Esophagus squamous epithelium (tissue), 5 donors: ENCODE measurements at places on chromosomes 3 and 15.
A peak's percentile ranks its signal among the peaks of the same experiment; 100 is the strongest.

- DNase-seq: no peak
Observed at GRCh38 chr3:182259579-182259978, 533.7 kb upstream of the ATP11B start.

GRCh38 chr3:10666621-10667020 is 149.4 kb upstream of the SLC6A11 start:
- DNase-seq: no peak

DNA sequence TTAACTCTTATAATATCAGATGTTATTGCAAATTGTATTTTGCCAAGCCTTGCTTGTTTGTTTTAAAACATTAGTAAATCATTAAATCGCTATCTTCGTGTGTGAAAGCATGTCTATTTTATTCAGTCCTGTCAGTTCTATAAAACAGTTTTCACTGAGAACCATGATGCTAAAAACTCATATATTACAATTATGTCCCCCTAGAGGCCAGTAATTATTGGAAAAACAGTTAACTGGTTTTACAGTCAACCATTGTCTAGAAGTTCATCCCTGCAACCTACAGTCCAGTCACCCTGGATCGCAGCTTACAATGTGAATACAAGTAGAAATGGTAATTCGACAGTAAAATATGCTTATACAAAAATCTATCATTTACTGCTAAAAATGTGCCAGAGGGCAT is 311.5 kb upstream of the ROBO2 start:
- DNase-seq: no peak

GRCh38 chr15:35548435-35548834 is 2.5 kb upstream of the DPH6 start:
- no peak for DNase-seq

DNA sequence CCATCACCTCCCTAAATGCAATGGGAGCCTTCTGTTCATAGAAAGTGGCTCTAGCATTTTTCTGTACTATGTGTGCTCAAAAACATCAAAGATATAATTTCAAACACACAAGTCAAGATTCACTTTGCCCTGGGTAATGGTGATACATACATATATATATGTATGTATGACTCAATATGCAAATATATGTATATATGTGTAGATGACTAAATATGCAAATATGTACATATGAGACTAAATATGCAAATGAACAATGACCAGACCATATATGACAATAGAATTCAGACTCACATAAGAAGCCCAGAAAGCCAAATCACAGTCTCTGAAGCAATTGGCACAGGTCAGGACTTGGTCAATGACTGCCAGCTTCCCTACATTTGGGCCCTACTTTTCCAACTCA is 36.9 kb upstream of the SNRK start:
- no peak for DNase-seq

GRCh38 chr3:137771401-137772213 is 7.5 kb downstream of the SOX14 start:
- DNase-seq: no peak

GRCh38 chr15:86300390-86301125 is 220.9 kb downstream of the AGBL1 start:
- DNase-seq: no peak

- no peak for DNase-seq
Observed at GRCh38 chr3:33430571-33430970, 9.6 kb downstream of the UBP1 start.

GRCh38 chr3:44510000-44510368 is 32.5 kb upstream of the ZNF445 start:
- no peak for DNase-seq

DNA sequence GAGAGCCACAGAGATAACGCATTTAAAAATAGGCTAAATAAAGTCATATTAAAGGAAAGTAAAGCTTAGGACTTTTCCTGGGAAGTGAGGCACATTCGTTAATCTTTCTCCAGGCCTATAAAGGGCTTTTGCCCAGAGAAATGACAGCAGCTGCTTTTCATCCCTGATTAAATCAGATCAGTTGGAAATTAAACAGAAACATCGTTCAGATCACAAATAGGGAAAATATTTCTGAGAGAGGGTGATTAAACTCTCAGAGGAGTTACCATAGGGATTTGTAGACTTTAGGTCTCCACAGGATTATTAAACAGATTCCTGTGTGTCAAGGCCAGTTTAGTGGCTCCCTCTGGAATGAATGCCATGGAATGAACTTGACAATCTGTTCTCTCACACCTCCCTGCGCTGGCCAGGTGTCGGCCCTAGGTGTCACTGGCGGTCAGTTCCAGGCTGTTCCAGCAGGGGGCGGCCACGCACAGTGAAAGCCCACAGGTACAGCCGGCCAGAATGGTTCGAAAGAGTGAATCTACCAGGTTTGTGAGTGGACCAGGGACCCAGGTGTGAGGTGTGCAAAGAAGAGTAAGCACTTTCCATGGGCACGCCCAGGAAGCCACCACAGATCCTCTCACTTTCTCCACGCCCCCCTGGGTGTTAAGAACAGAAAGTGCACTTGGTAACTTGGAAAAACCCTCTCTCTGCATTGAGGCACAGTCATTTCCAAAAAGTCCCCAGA is 253.0 kb upstream of the RASGRP1 start:
- peak; percentile 3 for DNase-seq

DNA sequence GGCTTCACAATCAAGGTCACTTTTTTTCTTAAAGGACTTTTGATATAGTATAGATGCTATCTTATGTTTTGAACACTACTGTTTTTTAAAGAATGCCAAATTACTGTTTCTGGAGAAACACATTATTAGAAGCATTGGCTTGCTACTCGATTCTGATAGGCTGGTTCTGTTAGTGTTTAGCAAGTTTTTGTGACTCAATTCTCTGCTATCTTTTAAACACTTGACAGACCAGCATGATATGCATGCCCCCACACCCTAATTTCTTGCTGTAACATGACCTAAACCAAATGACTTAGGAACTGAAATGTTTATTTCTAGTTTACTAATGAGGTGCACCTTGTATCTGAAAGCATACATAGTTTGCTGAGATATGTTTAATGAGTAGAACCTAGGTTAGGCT is 5.5 kb upstream of the IL20RB start:
- no peak for DNase-seq

GRCh38 chr3:13873818-13874217 is 6.1 kb downstream of the WNT7A start:
- no peak for DNase-seq

DNA sequence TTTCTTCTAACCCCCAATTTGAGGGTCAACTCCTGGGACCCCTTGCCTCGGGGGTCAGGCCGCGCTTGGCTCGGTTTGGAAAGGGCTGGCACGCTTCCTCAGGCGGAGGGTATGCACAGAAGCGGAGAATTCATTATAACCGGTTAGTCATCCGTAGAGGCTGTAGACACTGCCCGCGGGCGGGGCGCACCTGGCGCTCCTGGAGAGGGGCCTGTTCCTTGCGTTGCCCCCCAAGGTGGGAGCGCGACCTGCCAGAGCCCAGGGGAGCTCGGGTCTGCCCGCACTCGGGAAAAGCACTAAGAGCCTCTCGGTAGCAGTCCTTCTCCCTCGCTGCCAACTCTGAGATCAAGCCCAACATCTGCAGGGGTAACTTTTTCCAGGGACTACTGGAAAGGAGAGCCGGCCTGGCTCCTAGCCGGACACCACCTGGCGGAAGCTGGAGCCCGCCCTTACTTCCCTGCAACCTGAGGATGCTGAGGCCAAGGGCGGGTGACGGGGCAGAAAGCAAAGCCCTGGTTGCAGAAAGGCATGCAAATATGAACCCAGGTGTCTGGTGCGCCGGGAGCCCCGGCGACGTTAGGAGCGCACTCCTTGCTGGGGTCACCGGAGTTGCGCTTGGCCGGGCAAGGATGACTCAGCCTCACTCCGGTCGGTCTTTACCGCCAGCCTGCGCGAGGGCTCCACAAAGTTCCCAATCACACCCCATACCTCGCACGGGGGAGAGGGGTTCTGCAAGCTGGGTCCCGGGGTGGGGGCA is 1.5 kb upstream of the CACNA2D3 start:
- no peak for DNase-seq

DNA sequence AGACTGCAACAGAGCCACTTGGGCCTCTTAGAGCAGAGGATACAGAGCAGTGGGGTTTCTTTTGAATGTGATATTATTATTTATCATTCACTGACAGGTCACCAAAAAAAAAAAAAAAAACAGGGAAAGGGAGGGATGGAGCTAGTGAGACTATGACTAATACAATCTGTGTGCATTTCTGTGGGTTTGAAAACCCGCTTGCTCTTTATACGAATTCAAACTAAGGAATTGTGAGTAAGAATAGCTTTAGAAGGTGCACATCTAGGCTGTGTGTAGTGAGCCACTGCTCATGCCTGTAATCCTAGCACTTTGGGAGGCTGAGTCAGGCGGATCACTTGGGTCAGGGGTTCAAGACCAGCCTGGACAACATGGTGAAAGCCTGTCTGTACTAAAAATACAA is 186.6 kb upstream of the MANF start:
- no peak for DNase-seq

GRCh38 chr3:3280396-3280795 is 100.9 kb upstream of the CRBN start:
- DNase-seq: no peak

- DNase-seq: no peak
Observed at GRCh38 chr15:73026511-73027054, 25.7 kb upstream of the NEO1 start.

DNA sequence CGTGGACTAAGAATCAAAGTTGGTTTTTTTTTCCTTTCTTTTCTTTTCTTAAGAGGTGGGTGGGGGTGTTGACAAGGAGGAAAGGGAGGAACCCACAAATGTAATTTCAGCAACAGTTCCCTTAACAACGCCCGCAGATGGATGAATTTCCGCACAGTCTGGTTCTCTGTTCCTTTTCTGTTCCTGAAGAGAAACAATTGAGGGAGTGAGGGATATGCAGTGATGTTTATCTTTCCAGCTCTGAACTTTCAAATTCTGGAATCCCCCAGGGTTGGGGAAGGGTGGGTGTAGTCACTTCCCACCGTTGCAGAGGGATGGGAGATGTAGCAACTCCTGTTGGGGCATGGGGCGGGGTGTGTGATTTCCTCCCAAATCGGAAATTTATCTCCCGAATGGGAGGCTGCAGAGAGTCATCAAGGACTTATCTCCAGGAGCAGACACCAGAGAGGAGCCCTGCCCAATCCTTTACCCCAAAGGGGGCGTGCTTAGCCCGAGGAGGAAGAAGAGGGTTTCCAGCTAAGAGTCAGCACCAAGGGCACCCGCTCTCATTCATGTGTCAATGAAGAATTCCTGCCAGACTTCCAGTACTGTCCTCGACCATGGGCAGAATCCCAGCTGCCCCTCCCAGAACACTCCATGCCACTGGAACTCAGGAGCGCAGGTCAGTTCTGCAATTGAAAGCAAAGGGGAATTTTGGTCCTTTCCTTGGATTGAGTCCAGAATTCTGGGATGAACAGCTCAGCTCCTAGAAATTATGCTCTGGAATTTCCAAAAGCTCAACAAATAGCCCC is 35.0 kb upstream of the CFAP161 start:
- DNase-seq: no peak

DNA sequence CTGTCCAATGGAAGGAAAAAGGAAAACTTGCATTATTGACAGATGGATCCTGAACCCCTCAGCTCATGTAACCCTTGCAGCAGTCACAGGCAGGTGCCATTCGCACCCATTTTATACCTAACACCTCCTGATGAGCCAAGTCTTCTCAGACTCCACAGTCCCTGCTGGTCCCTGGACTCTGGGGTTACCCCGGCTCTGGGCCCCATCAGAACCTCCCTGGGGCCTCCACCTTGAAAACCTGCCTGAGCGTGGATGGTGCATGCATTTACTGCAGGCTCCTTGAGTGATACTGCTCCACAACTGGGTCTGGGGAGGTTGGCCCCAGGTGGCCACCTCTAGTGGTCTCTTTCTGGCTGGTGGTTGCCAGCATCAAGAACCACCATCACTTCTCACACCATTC is 15.9 kb upstream of the DOCK3 start:
- DNase-seq: no peak

DNA sequence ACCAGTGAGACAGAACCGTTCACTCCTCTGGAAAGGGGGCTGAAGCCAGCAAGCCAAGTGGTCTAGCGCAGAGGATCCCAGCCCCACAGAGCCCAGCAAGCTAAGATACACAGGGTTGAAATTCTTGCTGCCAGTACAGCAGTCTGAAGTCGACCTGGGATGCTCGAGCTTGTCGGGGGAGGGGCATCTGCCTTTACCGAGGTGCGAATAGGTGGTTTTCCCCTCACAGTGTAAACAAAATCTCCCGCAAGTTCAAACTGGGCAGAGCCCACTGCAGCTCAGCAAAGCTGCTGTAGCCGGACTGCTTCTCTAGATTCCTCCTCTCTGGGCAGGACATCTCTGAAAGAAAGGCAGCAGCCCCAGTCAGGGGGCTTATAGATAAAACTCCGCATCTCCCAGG is 11.4 kb downstream of the CEP97 start:
- DNase-seq: no peak

GRCh38 chr3:115825046-115825445 is 201.7 kb downstream of the GAP43 start:
- no peak for DNase-seq
